Stimulated activated naive B cell treated with anti-CD40 and anti-IgM and Interleukin-4, amounts not matched to agents 10 μg/mL and 1 μg/mL and 100 μg/mL, for 72 hours (primary cell): ENCODE measurements at places on chromosomes 1 and 21.

- DNase-seq = no peak
Measured at GRCh38 chr21:39441502-39442475, 3.8 kb downstream of the LCA5L start.

- DNase-seq = no peak
Measured at GRCh38 chr1:232149287-232150201, 480.4 kb downstream of the SIPA1L2 start.

- DNase-seq = no peak
Measured at GRCh38 chr1:159999204-159999603, 32.6 kb downstream of the PIGM start.

GRCh38 chr1:234843946-234844345, 234.0 kb upstream of the IRF2BP2 start:
- no peak for DNase-seq

DNA sequence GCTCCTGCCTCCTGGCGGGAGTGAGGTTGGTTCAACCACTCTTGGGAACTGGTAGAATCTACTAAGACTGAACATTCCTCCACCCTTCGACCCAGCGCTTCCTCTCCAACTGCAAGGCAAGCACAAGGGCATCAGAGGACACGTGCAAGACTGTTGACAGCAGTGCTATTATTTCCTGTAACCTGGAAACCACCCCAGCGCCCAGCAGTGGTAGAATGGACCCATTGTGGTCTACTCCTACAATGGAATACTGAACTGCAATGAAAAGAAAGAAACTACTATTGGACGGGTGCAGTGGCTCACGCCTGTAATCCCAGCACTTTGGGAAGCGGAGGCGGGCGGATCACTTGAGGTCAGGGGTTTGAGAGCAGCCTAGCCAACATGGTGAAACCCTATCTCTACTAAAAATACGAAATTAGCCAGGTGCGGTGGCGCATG, 33.0 kb upstream of the TARDBP start:
- DNase-seq = no peak
